ENCODE measurements at places on chromosomes 12 and 14.
A peak's percentile ranks its signal among the peaks of the same experiment; 100 is the strongest.

DNA sequence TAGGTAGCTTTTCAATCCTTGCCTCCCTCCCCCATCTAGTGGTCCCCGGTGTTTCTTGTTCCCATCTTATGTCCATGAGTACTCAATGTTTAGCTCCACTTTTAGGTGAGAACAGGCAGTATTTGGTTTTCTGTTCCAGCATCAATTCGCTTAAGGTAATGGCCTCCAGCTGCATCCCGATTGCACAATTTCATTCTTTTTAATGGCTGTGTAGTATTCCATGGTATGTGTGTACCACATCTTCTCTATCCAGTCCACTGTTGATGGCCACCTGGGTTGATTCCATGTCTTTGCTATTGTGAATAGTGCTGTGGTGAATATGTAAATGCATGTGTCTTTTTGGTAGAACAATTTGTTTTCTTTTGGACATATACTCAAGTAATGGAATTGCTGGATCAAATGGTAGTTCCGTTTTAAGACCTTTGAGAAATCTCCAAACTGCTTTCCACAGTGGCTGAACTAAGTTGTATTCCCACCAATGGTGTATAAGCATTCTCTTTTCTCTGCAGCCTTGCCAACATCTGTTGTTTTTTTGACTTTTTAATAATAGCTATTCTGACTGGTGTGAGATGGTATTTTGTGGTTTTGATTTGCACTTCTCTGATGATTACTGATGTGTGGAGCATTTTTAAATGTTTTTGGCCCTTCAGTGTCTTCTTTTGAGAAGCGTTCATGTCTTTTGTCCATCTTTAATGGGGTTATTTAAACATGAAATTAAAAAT lies 34.2 kb upstream of the ASPG start:
- no peak for DNase-seq

DNA sequence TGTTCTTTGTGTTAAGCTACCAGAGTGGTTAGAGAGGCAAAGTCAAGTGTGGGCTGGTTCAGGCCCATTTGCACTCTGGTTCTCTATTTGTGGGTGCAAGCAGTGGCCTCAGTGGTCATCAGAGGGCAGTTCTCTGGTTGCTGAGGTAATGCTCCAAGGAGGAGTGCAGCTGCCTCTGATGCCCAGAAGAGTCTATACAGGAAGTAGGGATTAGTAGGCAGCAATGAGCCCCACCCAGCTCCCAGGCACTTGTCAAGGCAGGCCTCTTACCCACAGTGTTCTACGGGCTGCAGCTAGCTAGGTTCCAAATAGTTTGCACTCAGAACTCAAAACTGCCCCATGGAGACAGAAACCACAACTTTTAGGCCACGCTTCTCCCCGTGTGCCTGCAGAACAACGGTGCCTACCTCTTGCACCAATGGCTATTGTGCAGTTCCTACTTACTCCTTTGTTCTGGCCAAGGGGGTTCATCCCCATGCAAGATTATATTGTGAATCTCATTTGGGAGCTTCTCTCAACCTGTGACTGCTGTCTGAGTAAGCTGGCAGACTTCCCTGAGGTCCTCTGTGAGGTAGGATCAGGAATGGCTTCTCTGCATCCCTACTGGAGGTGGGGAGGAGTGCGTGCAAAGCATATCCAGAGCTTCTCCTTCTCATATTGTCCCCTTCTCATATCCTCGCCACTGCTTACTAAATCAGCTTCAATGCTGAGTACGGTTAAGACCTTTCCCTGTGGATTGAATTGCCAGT lies 410.3 kb upstream of the LMO3 start:
- no peak for DNase-seq

GRCh38 chr12:14417715-14418114 lies 52.2 kb downstream of the ATF7IP start:
- DNase-seq: peak; percentile 21

GRCh38 chr12:118183711-118184110 lies 47.8 kb downstream of the PEBP1 start:
- DNase-seq: no peak

GRCh38 chr12:126772171-126772864 lies 1494.7 kb upstream of the TMEM132C start:
- peak; percentile 70 for DNase-seq

GRCh38 chr14:61586544-61587055 lies 108.7 kb upstream of the HIF1A start:
- DNase-seq: no peak

DNA sequence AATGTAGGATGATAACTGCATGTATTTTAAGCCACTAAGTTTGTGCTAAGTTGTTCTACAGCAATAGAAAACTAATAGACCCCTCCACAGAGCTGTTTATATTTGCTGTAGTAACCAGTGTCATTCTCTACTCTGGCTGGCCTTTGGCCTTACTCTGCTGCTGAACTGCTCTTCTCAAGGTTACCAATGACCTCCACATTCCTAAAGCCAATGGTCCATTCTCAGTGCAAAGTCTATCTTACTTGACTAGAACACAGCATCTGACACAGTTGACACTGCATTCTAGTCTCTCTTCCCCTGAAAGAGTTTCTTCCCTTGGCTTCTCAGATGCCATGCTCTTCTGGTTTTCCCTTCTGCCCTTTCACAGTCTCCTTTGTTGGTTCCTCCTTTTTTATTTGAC lies 154.8 kb upstream of the CRY1 start:
- no peak for DNase-seq

- DNase-seq: no peak
Observed at GRCh38 chr14:21275261-21275858, 4.5 kb upstream of the RPGRIP1 start.

DNA sequence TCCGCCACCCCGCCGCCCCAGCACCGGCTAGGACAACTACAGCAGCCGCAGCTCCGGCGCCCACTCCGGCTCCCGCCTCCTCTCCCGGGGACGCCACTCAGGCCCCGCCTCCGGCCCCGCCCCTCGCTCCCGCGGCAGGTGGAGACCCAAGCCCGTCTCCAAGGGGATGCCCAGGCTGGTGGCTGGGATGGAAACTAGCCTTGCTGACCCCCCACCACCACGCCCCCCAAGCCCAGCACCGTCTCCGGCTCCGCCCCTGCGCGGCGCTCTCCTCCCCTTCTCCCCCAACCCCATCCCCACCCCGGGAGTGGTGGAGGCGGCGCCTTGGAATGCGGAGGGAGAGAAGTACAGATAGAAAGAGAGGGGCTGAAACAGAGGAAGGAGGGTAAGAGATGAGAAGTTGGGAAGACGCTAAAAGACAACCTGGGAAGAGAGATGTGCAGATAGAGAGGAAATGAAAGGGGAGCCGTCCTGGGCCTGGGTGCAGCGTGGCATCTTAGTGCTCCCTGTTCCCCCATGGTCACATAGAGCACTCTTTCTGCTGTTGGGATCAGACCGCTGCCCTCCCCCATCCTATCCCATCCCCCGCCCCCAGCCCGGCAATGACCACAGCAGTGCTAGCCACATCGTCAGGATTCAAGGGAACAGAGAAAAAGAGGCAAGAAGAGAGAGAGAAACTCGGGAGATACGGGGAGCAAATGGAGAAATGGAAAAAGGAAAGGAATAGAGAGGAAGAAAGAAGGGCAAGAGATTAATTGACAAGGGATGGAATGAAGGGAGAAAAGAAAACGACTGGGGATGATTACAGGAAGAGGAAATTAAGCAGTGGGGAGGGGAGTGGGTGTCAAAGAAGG lies at the start of gene ITGA7:
Gene ITGA7 (minus strand): TSS at position 64 of the 854 bp plus-strand sequence. CDS start 222 bp downstream, outside the sequence.
- DNase-seq: no peak

DNA sequence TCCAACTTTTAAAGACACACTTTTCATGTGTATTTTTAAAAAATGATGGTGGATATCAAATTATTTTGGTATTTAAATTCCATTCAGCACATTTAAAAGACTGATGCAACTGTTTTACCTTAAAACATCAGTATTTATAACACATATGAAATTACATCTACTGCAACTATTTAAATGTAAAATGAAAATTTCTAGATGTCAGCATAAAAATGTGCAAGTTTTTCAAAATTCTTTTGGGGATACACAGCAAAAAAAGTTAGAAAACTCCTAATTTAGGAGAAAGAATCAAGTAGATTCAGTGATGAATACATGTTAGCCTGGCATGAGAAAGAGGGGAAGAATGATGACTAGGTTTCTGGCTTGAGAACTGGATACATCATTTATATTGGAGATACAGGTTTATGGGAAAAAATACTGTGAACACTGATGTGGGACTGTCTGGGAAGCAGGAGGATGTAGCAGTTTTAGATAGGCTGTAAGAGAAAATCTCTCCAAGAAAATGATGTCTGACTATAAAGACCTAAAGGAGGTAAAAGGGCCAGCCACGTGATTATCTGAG lies 9.2 kb downstream of the SOS2 start:
- no peak for DNase-seq

DNA sequence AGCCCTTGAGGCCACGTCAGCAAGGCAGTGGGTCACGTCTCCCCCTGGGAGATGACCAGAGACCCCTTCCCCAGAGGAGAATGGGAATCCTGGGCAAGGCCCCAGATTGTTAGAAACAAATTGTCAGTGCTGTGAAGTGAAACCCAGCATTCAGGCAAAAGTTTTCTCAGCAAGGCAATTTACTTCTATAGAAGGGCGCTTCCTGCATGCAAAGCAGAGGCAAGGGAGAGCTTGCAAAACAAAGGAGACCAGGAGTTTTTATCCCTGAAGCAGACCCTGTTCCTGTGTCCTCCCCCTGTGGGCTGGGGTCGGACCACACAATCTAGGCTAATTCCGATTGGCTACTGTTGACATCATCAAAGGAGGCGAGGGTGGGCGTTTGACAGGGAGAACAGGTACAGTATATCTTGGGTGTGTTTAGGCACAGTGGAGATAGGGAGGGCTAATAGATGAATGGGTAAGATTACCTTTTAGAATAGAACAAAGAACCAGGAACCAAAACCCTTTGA lies 114.2 kb downstream of the RIN3 start:
- no peak for DNase-seq

DNA sequence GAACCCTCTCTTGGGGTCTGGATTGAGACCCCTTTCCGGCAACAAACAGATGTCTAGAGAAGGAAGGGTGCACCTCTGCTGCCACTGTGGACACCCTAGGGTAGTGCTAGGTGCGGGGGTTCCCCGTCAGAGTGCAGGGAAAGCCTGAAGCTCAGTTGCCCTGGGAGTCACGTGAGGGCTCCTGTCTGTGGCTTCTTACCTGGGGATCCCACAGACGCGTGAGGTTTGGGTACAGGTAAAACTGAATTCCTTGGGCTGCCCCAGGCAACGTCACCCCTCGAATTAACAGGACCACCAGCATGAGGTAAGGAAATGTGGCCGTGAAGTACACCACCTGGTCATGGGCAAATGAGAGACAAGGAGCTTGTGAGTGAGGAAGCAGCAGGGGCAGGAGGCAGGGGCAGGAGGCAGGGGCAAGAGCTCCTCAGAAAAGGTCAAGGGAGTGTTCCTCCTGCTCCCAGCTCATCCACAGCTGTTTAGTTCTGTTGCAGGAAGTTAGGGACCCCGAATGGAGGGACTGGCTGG lies 21.0 kb upstream of the SLC6A12 start:
- DNase-seq: no peak

- DNase-seq: no peak
Observed at GRCh38 chr12:116126610-116127009, 150.9 kb downstream of the MED13L start.

GRCh38 chr14:63737582-63738006 lies 9.7 kb upstream of the SGPP1 start:
- peak; percentile 65 for DNase-seq

GRCh38 chr14:53260286-53260685 lies 107.2 kb upstream of the DDHD1 start:
- no peak for DNase-seq

GRCh38 chr12:117685110-117685926 lies 283.5 kb downstream of the KSR2 start:
- no peak for DNase-seq

GRCh38 chr14:79487632-79488031 lies 723.7 kb downstream of the DIO2 start:
- no peak for DNase-seq

- no peak for DNase-seq
Observed at GRCh38 chr14:28608443-28608842, 158.1 kb upstream of the FOXG1 start.

- DNase-seq: peak; percentile 98
Observed at GRCh38 chr12:92403210-92404175, 257.8 kb upstream of the BTG1 start.

- peak; percentile 63 for DNase-seq
Observed at GRCh38 chr12:93025145-93026103, 96.3 kb upstream of the EEA1 start.

DNA sequence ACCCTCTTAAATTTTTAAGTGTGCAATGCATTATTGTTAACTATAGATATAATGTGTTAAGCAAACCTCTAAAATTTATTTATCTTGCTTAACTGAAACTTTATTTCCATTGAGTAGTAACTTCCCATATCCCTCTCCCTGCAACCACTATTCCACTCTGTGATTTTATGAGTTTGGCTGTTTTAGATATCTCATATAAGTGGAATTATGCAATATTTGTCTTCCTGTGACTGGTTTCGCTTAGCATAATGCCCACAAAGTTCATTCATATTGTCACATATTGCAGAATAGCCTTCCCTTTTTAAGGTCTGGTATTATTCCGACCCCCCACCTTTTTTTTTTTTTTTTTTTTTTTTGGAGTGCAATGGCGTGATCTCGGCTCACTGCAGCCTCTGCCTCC lies 247.6 kb downstream of the EMP1 start:
- DNase-seq: no peak

GRCh38 chr12:65882486-65882885 lies 58.2 kb downstream of the HMGA2 start:
- DNase-seq: no peak

DNA sequence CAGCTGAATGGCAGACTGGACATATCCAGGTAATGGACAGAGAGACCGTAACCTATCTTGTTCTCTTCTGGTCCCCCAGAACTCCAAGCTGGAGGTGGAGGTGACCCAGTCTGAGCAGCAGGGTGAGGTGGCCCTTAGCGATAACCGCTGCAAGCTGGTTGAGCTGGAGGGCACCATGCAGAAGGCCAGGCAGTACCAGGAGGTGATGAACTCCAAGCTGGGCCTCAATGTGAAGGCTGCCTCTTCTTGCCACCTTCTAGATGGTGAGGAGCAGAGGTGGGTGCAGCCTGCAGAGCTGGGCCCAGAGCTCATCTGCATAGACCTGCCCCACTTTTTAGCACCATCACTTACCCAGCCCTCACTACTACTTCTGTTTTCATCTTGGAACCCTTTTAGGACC lies 7.2 kb upstream of the KRT86 start:
- DNase-seq: no peak

DNA sequence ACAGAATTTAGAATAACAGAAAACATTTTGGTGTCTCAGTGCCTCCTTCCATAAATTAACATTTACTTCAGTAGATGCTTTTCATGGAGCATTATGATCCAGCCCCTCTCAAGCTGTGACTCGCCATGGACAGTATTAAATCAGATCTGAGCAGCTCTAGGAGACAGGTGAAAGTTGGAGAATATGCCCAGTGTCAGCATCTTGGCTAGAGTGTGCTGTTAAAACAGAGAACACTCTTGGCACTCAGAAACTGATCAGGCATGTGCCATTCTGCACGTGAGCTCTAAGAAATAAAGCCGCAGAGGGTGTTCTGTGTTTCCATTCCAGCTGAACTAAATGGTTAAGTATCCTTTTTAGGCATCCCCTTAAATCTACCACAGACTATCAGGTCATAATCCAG lies 68.0 kb downstream of the DIP2B start:
- no peak for DNase-seq

GRCh38 chr14:36975834-36976233 lies 196.6 kb downstream of the SLC25A21 start:
- DNase-seq: no peak

GRCh38 chr14:100715332-100715731 lies 11.4 kb upstream of the DLK1 start:
- DNase-seq: no peak

- no peak for DNase-seq
Observed at GRCh38 chr12:123442774-123443173, 6.3 kb upstream of the RILPL2 start.

GRCh38 chr12:67151886-67152285 lies 117.3 kb upstream of the CAND1 start:
- DNase-seq: no peak

All from GM12864 (cell line).